ENCODE measurements at places on chromosomes 1 and 21. TPM values are rescaled to one million over a fixed set of nuclear protein-coding genes. Genes with fewer than 3 reads are reported as not detected.

RAP1GAP gene
- total RNA-seq, result under 0.01 TPM

GRCh38 chr1:225468270-225469020 is 40.6 kb upstream of the LBR start:
- H3K27ac ChIP-seq, result no peak overlapping the region
- H3K36me3 ChIP-seq, result no peaks in the 10 kb centered on the region
- DNase-seq, result no peak

DNA sequence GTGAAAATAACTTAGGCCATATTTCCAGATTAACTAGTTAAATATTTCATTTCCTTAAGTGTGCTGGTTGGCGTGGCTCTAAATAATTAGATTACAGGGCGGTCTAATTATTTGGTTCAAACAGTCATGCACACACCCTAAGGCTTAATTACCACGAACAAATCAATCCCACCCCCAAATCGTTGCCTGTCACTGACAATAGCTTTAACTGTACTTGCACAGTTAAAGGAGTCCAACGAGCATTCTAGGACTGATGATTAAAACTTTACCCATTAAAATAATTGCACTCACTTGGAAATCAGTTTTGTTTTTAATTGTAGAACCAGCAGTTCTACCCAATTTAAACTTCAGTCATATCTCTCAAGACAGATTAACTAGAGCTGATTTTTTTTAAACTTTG is 1.5 kb upstream of the POU2F1 start:
- no peaks in the 10 kb centered on the region for H3K4me1 ChIP-seq
- no peak overlapping the region for H3K27ac ChIP-seq
- DNase-seq, result no peak
- no peak overlapping the region for H3K4me3 ChIP-seq

DNA sequence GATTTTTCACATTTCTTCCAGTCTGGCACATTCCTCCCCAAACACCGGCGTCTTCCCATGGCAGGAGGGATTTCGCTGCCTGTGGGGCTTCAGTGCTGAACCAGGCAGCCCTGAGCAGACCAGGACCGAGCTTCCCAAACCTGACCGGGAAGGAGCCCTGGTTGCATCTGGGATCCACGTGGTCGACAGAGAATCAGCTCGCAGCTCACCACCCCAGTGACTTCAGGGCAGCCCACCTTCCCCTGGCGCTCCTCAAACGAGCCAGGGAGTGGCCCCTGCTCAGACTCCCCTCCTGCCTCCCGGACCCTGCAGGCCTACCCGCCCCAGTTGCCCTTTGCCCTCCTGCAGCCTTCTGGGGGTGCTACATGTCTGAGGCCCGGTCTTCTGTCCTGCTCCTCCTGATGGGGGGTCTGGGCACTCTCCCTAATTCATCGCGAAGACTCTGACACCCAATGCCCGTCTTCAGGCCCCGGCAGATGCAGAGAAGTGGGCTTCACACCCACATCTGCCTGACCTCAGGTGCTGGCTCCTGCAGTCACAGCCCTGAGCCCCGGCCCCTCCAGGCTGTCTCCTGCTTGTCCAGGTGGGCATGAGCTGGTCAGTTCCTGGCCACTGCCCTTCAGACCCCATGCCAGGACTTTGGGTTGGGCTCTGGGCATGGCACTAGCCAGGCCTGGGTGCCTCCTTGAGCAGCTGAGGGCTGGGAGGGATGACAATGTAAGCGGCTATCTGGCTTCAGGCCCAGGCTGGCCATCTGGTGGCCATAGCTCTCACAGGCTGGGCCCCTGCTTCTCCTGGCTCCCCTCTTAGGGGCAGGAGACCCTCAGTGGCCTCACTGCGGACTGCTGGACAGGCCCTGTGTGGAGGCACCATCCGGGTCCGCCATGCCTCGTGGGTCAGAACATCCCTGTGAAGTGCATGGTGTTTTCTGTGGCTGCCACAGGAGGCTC is 26.1 kb upstream of the PRSS38 start:
- peak overlapping the region; percentile 57 for H3K4me3 ChIP-seq
- no peak overlapping the region for H3K27ac ChIP-seq
- no peaks in the 10 kb centered on the region for H3K36me3 ChIP-seq
- peak; percentile 45 for DNase-seq

HCRTR1 gene
- total RNA-seq, result not detected

OR2T3 gene
- total RNA-seq, result not detected

DNA sequence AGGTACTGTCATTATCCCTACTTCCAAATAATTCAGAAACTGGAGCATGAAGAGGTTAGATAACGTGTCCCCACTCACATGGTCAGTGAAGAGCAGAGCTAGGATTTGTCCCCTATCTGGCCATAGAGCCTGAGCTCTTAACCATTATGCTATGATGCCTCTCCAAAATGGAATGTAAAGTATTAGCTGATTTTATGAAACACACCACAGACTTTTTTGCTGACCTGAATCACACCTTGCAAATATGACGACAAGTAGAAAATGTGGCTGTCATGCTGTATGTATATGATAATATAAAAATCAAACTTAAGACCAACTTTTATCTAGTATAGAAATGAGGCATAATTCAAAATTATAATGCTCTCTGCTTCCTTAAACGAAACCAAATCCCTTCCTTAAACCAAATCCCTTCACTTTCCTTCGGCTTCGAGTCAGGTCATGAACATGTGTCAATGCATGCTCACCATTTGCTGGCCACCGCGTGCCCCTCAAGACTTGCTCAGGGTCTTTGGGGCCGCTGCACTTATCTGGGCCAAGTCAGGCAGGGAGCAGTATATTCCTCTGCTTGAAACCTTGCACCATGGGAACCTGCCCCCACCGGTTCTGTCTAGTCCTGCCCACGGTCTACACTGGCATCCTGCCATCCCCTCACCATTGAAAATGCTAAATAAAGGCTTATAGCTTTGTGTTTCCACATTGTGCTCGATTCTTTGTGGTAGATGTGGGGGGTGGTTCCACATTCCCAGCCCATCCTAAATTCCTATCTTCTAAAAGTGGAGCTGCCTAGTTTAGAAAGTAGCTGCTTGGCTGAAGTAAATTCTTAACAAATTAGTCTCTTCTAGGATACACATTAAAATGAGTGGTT is 1.6 kb upstream of the TMCC2 start:
- DNase-seq, result no peak
- H3K27me3 ChIP-seq, result no peaks in the 10 kb centered on the region
- no peak overlapping the region for H3K27ac ChIP-seq
- H3K36me3 ChIP-seq, result no peaks in the 10 kb centered on the region
- H3K4me3 ChIP-seq, result no peak overlapping the region

DNA sequence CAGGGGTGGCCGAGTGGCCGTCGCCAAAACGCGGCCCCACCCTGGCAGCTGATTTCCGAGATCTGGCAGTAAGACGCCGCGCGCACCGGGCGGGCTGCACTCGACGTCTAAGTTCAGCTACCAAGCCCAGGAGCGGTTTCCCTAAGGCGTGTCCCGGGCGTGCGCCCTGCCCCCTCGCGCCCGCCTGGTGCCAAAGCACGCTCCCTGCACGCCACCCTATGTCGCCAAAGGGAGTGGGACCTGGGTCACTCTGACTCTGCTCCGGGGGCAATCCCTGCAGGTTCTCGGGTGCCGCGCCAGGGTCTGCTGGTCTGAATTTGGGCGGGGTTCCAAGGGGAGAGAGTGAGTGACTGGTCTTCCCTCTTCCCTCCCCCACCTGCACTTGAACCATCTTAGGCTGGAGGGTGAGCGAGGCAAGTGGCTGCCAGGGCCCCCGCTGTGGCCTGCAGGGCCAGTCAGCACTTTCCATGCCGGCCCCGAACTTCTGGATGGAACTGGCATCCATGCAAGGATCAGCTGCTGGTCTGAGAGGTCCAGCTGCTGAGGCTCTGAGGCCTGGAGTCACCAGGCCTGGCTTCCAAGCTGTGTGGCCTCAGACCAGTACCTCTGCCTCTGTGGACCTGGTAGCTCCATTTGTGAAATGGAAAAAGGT is at the start of gene LRRC38:
TSS of gene LRRC38 (minus strand) at position 109 of the 652 bp plus-strand sequence. CDS start 410 bp downstream, outside the sequence.
- H3K36me3 ChIP-seq, result no peaks in the 10 kb centered on the region
- no peak within 1 kb of the TSS for H3K4me3 ChIP-seq
- H3K4me1 ChIP-seq, result no peaks in the 10 kb centered on the region
- H3K27me3 ChIP-seq, result no peaks in the 10 kb centered on the region
- no peak for DNase-seq

GRCh38 chr1:111516005-111516535 is 12.6 kb upstream of the ADORA3 start:
- no peaks in the 10 kb centered on the region for H3K36me3 ChIP-seq
- peaks cover 7% of the 10 kb centered on the region for H3K4me1 ChIP-seq
- H3K27me3 ChIP-seq, result no peaks in the 10 kb centered on the region
- no peak overlapping the region for H3K27ac ChIP-seq
- peak overlapping the region; percentile 18 for H3K4me3 ChIP-seq
- DNase-seq, result peak; percentile 82

All from IMR-90 (cell line).